ENCODE measurements at places on chromosomes 13 and 19.
A peak's percentile ranks its signal among the peaks of the same experiment; 100 is the strongest.

DNA sequence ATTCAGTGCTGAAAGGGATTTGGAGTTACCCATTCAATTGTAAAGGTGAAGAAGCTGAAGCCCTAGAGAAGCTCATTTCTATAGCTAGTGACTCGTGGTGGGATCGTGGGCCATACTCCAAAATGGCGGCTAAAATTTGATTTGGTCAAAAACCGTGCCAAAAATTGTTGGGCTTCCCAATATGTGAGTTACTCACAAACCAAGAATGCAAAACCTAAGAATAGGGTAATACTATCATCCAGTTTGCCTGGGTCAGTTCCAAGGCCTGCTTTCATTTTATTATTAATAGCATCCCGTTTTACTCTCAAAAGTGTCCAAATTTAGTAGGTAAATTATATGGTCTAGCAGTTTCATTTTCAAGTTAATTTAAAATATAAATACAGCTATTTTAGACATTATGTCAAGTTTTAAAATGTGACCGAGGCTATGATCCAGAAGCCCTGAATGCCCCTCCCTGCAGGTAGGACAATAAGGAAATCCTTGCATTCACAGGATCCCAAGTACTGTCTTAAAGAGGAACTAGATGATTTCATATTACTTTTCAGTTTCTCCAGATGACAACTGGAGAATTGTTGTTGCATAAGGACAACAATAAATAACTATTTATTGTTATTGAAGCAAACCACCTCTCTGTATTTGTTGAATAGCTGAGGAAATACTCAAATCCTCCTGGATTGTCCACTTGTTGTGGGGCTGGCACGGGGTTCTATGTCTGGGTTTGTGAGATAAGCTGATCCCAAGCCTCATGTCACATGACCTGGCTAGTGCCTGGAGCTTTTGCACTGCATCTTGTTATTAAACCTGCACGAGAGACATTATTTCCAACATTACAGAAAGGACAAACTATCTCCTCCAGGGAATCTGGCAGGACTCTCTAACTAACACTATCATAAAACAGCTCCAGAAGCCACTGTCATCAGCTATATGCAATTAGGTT, 11.6 kb upstream of the RAP2A start:
- DNase-seq: no peak

GRCh38 chr13:87536499-87536898, 134.7 kb upstream of the SLITRK5 start:
- DNase-seq: no peak

- peak; percentile 47 for DNase-seq
These were observed 10.1 kb downstream of the AP2S1 start for GRCh38 chr19:46840498-46840942.

- no peak for DNase-seq
These were observed 69.9 kb upstream of the ARHGEF7 start for GRCh38 chr13:111045170-111045569.

DNA sequence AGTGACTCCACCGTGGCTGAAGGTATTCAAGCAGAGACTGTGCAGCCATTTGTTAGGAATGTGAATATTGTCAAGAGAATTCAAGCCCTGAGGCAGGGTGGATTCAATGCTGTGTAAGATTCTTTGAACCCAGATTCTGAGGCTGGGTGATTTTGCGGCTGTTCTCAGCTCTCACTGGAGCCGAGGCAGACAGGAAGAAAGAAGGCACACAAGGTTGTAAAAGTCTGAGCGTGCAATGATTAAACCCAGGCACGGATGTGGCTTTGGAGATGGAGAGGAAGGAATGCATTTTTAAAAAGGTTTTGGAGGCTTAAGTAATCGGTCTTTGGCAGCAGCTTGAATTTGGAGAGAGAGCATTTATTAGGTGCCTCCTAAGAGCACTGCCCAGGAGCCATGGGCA, 187.9 kb downstream of the KATNAL1 start:
- no peak for DNase-seq

GRCh38 chr13:64672751-64673150, 2557.4 kb downstream of the PCDH9 start:
- DNase-seq: no peak

- DNase-seq: no peak
These were observed 38.9 kb upstream of the IPO5 start for GRCh38 chr13:97914540-97914939.

DNA sequence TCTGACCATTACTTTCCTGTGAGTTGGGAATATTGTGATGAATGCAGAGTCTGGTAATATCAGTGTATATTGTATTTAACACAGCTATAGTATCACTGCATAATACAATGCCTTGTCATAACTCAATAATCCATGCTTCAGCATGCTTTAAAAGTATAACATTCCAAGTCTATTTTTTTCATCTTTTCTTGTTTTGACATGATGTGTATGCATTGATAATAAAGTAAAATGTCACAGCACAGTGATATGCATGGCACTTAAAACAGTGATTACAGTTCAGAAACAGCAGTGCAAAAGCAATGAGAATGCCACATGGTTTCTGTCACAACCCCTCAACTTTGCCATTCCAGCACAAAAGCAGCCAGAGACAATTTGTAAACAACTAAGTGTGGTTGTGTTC, 17.8 kb downstream of the KATNAL1 start:
- DNase-seq: no peak

GRCh38 chr13:45219938-45220375, 19.1 kb upstream of the KCTD4 start:
- DNase-seq: no peak

GRCh38 chr13:96751089-96751488, 243.2 kb downstream of the OXGR1 start:
- no peak for DNase-seq

DNA sequence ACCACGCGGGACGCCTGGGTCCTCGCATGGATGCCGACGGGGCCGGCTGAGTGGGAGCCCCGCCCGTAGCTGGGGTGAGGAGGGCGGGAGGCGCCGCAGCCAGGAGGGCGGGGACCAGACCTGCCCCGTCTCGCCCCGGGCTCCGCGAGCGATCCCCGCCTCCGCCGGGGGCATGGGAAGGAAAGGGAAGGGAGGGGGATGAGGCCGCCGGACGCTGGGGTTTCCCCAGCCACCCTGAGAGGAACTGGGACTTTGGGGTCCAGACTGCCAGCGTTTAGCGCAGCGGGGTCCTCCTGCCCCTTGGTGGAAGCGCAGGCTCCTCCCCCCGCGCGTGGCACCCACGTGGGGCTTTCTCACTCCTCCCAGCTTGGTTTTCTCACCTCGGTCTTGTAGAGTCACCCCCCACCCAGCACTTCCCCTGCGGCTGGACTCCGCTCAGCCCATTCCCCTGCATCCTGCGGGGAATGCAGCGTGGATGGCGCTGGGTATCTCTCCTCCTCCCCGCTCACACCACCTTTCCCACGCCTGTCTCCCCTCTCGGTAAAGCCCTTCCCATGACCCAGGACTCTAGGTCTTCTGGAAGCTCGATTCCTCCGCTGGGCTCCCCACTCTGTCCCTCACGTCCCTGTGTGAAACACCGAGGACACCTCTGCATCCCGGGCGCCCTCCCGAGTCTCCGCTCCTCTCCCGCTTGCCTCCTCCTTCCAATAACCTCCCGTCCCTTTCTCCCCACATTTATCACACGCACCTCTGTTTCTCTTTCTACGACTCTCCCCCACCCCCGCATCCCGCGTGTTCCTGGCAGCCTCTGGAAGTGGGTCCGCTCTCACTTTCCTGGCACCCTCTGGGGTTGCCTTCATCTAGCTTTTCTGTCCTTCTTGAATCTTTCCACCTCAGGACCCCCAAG, 2.1 kb downstream of the TGFB1 start:
- DNase-seq: peak; percentile 82

GRCh38 chr13:19023115-19023514, 158.5 kb downstream of the TUBA3C start:
- no peak for DNase-seq

GRCh38 chr13:44927968-44928367, 61.3 kb downstream of the NUFIP1 start:
- DNase-seq: no peak

Data from memory B cell (primary cell).